Glutamatergic neuron (in vitro differentiated cells): ENCODE measurements at places on chromosomes 2 and 18.

- no peak for DNase-seq
Observed at GRCh38 chr2:43540021-43540779, 55.6 kb downstream of the THADA start.

DNA sequence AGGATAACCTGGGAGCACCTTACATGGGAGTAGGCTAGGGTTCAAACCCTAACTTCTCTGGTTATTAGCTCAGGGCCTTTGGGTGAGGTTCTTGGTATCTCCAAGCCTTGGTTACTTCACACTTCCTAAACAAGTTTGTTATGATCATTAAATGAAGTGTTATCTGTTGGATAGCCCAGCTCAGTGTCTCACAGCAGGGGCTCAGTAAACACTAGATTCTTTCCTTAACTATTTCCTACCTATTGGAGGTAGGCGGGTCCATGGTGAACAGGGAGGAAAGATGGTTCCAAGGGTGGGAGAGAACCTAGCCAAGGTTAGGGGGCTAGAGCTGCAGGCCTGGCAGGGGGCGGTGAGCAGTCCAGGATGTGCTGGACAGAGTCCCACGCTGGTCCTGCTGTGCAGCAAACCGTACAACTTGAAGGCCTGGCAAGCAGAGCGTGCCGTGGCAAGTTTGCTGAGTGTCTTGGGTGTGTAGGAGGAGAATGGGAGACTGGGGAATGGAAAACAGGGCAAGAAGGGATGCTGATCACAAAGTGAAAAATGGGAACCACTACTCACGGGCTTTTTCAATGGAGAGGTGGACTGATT lies 259.1 kb downstream of the PRKCE start:
- no peak for DNase-seq

DNA sequence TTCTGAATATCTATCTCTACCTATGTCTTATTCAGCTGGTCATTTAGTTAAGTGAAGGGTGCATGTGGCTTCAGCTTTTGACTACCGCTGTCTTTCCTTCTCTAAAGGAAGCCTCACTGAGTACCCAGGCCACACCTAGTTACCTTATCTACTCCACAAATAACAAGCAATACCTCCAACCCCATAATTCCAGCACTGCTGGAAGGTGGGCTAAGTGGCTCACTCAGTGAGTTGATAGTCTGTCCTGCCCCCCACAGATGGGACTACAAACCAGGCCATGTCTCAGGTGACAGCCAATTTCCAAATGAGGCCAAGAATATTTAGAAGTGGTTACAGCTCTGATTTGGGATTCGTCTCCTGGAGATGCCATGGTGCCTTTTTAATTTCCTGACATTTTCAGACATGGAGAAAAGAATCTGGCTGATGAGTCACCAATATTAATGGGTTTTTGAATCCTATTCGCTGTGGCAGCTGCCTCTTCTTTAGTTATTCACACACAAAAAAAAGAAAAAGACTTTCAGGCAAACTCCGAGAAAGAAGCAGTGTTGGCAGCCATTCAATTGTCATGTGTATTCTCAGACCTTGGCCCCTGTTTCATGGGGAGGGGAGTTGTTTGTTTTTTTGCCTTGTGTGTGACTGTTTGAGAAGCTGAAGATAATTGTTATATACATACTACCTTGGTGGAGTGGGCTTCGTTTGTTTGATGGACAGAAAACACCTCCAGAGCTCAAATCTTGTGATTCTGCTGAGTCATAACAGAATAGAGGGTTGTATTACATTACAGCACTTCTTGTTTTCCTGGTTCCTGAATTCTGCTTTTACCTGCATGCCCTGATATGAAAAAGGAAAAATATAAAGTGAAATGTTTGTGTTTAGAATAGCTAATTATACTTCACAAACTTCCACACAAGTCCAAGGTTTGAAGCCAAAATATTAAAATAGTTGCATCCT lies 64.2 kb downstream of the SCG2 start:
- DNase-seq: no peak

DNA sequence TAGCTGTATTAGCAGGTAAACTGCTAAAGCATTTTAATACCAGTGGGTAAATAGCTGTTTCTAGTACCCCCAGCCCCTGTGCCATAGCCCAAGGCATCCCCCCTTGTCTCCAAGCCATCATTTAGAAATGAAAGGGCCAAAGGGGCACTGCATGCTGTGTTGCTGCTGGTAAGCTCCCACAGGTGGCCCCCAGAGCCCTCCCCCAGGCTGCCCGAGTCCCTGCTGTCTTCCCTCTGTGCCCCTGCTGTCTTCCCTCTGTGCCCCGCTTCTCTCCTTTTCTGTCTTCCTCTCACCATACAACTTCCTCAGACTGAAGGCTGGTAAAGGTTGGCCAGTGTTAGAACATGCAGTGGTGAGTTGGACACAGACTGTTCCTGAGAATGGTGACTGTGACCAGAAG lies 42.1 kb downstream of the ZAP70 start:
- no peak for DNase-seq

- no peak for DNase-seq
Observed at GRCh38 chr18:64270121-64270520, 121.2 kb upstream of the LINC00305 start.

- DNase-seq: no peak
Observed at GRCh38 chr2:190255676-190256075, 64.0 kb downstream of the HIBCH start.

GRCh38 chr2:10819714-10820314 lies 7.2 kb upstream of the PDIA6 start:
- DNase-seq: no peak

DNA sequence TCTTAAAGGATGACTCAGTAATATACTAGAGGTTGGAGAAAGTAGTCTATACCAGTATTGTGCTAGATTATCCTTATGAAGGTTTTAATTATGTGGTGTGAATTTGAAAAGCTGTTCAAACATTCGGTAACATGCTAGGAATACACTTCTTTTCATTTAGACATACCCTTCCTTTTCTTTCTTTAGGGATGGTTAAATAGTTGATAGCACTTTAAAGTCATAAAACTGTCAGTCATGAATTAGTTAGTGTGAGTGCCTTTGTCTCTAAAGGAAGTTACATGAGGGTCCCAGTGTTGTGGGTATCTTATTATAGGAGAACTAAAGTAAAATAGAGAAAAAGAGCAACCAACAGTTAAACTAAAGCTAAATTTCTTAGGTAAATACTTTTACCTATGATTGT lies 149.3 kb downstream of the CSRNP3 start:
- no peak for DNase-seq

DNA sequence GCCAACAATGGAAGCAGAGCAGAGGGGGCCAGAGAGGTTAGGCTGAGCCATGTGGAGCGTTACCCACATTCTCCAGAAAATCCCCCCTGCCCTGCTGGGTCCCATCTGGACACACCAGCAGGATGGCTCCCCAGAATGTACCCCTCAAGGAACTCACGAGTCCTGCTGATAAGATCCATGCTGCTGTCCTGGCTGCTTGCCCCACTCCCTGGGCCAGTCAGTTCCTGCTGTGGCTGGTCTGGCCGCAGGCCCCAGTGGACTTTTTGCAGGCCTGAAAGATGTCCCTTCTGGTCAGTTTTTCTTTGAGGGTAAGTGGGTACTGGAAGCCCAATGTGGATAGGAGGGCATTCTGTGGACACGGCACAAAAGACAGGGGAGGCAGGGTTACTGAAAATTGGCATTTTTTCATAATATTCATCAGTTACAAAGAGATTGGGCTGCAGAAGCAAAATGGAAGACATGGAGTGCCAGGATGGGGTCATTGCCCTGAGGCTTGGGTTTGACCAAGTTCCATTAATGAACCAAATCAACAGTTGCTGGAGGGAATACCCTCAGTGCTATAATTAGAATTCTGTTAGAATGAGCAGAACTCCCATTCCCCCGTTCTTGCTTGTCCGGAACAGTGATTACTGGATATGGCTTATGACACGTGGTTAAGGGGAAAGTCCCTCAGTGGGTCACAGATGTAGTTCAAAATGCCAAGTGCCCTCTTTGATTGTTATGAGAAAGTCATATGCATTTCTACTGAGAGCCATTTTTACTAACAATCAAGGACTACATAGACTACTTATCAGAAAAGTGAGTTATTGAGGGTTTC lies 38.7 kb downstream of the SLC4A5 start:
- DNase-seq: no peak

DNA sequence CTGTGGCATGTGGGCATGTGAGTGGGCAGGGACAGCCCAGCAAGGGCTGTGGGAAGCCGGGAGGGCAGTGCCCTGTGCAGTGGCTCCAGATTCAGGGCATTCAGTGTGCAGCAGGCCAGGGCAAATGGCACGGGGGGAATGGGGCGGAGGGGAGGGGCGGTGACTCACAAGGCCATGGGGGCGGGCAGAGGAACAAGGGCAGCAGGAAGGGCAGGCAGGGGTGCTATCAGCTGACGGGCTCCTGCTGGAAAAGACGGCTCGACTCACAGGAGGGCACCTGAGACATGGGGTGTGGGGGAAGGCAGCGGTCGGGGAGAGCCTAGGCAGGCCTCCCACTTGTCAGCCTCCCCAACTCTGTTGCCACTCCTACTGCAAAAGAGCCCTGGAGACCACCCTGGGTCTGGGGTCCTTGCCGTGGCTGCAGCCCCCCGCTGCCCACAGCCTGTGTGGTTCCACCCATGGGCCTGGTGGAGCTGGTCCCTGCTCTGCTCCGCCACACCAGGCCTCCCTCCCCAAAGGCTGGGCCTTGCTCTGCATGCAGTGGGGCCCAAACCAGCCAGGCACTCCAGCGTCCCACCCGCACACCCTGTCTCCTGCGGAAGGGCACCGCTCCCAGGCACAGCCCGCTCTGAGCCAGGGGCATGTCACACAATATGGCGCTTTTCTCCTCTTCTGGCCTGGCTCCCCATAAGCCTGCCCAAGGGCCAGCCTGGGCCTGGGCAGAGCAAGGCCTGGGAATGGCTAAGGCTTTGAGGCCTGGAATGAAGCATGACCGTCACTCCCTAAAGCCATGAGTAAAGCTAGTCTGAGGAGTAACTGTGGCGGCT lies 25.9 kb downstream of the HS6ST1 start:
- no peak for DNase-seq

GRCh38 chr2:192010073-192010472 lies 163.2 kb upstream of the CAVIN2 start:
- no peak for DNase-seq

GRCh38 chr2:85769983-85770362 lies 16.2 kb downstream of the ATOH8 start:
- DNase-seq: no peak

- no peak for DNase-seq
Observed at GRCh38 chr2:19673213-19673791, 228.5 kb downstream of the TTC32 start.

- no peak for DNase-seq
Observed at GRCh38 chr2:180609626-180610340, 370.6 kb upstream of the UBE2E3 start.

DNA sequence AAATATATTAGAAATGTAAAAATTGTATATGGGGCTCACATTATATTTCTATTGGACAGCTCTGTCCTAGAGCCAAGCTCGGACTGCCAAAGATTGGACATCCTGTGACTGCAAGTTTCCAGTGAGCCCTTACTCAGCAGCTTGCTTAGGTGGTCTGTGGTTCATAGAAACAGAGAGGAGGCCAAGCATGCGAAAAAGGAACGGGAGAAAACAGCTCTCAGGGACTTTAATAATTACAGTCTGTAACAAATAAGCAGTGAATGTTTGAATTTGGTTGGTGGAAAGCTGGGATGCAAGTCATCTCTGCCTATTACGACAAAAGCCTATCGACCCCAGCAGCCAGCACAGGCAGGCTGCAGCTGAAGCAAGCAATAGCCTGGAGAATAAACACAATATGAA lies 35.6 kb downstream of the WIPF1 start:
- no peak for DNase-seq

DNA sequence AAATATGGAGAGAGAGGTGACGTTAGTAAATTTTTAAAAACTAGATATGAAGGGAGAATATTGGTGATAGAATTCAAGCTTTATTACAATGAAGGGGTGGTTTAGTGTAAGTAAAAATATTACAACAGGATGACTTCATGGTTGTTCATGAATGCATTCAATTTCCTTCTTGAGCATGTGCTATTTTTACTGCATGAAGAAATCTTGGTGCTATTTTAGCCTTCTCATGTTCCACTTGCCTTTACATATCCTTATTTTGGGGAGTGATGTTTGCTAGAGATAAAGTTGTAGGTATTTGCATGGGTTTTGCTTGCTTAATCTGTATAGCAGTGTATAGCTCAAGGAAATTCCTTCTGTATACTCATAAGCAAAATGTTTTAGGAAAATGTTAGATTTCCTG lies 195.0 kb upstream of the MMADHC start:
- no peak for DNase-seq

DNA sequence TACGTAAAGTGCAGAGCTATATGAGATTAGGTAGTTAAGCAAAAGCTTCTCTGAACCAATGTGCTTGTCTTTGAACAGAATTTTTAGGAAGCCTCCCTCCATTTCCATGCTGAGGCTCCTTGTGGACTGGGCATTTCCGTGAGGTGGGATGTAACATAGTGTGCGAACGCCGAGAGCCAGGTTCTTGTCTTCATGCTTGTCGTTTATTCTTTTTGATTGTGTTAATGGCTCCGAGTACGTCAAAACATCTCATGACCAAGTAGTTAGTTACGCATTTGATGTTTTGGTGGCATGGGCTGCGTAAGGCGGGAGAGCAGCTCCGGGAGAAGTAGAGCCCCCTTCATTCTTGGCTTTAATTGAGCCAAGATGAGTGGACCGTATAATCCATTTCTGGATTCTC lies 32.9 kb downstream of the DGKD start:
- DNase-seq: no peak

GRCh38 chr2:46645681-46646162 lies 166.4 kb downstream of the TMEM247 start:
- no peak for DNase-seq

DNA sequence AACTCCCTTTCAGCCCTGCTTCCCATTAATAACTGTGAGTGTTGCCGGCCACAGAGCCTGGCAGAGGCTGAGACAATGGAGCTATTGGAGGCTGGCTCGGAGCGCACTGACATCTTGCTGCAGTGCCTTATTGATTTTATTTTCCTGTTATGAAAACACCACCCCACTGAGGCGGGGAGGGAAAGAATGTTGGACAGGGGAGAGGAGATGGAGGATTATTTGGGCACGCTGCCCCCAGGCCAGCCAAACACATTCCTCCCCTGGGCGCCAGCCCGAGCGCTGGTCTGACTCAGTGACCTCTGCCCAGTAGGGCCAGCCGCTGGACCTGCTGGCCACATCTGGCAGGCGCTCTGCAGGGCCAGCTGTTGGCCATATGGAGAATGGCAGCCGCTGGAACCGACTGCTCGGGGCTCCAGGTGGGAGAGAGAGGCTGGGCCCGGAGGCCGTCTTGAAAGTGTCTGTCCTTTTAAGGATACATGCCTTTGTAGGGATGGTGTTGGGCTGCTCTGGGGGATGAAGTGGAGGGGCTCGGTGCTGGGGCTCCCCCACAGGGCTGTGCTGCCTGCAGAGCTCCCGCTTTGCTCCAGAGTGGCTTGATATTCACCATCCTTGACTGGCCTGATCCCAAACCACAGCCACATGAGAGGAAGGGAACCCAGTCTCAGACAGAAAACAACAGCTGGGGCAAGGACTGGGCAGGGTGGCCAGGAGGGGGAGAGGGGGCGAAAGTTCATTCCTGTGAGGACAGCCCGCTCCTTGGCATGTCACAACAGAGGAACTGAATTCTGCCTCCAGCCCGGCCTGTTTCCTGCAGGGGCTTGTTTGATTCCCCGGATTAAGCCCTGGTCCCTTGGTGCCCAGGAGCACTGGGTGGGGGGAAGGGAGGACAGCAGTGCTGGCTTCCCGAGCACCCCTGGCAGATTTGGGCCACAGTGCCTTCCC lies 179.0 kb downstream of the KLHL29 start:
- DNase-seq: no peak

GRCh38 chr2:25063876-25064660 lies 22.2 kb downstream of the EFR3B start:
- DNase-seq: no peak
